ENCODE measurements at places on chromosomes 3 and 15. TPM values are rescaled to one million over a fixed set of nuclear protein-coding genes. Genes with fewer than 3 reads are reported as not detected.

DNA sequence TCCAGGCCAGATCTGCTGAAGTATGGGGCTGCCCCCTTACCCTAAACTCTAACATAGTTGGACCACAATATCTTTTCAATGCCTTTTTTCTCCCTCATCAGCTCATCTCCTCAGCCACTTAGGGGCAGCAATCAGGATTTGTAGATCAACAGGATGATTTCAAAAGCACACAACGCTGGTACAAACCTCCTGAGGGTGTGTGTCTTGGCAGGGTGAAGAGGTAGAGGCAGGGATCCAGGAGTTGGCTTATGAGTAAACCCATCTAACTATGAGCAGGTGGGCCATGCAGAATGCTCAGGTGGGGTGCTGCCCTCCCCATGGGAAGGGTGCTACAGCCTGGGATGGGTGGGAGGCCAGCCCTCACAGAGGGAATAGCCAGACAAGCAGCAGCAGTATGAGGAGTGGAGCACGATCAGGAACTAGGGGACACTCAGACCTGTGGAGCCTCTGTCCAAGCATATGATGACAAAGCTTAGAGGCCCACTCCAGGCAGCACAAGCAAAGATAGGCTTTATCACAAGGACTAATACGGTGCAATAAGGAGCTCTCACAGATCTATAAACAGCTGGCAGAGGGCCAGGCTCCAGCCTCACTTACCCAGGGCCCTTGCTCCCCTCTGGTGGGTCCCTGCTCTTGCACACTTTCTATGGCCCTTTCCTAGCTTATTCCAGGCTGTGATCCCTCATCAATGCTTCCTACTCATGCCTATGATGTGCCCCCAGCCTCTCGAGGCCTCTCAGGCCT lies 32.2 kb downstream of the IL20RB start:
- DNase-seq: no peak

CCR3 gene
- not detected for total RNA-seq

GRCh38 chr3:103992469-103992868 lies 1374.2 kb upstream of the ALCAM start:
- no peak for DNase-seq

GRCh38 chr15:59104912-59105732 lies at the start of gene CCNB2:
TSS of gene CCNB2 (plus strand) at chr15:59105146. CDS start at chr15:59105269, 123 bp downstream.
- peak; percentile 77 for DNase-seq

DNA sequence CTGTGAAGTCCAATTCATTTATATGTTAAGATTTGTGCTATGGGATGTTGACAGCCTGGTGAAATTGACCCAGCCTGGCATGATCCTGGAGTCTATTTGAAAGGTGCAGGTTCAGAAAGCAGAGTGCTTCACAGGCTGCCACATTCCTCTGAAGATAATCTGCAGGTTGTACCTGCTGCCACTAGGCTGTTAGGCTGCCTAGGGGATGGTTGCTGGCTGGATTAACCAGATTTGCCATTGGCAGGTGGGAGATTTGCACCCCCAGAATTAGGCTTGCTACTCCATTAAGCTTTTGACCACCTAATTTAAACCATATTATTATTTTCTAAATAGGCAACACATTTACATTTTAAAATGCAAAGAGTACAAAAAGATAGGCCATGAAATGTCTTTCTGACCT lies 85.8 kb upstream of the RASGRP1 start:
- DNase-seq: no peak

DPH6 gene
- total RNA-seq: 19.0 TPM

DNA sequence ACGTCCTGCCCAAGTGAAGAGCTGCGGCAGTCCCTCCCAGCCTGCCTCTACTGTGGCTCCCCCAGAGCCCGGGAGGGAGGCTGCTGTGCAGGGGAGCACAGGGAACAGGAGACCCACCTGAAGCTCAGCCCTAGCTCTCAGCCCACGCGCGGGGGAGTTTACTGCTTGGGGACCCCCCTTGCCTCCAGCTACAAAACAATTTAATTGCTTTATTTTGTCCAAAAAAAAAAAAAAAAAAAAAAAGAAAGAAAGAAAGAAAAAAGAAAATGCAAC lies 78.1 kb downstream of the CLDN11 start:
- no peak for DNase-seq

GRCh38 chr15:99619712-99620111 lies 53.9 kb downstream of the MEF2A start:
- DNase-seq: no peak

DNA sequence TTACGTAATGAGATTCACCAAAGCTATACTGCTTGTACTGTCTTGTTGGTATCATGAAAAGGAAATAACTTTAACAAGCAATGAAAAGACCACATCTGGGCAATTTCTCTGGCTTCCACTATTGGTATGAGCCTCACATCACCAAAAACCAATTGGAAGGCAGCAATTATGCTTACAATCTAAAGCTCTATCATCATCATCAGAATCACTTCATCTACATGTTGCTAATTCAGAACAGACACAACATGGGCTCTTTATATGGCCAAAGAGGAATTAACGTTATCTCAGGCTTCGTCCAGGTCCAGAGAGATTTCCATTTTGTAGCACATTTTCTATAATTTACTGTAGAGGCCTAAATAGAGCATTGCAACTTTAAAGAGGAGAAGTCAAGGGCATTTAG lies 36.6 kb upstream of the SLCO3A1 start:
- no peak for DNase-seq

DNA sequence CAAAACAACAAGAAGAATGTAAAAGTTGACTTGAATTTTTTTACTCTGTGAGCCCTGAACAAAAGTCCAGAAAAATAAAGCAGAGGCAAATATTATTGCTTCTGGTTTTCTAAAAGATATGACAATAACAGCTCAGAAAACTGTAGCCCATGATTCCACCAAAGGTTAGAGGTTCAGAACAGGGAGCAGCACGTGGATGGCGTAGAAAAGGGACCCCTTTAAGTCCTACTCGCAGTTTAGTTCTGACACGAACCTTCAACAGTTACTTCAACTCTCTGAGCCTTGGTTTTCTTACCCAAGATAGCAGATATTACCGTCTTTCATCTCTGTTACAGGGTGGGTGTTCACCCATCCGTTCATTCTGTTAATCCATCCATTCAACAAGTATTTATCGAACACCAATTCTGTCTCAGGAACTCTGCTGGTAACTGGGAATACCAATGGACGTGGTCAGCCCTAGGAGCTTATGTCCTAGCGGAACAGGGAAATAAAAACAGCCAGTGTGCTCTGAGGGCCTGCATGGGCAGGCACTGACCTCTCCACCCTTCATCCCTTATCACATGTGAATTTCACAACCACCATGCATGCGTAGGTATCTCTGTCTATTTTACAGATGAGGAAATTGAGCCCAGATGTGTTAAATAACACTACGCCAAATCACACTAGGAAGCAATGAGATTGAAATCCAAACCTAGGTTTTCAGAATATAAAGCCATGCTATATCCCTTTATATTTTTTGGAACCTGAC lies 274.2 kb upstream of the ICE2 start:
- no peak for DNase-seq

DNA sequence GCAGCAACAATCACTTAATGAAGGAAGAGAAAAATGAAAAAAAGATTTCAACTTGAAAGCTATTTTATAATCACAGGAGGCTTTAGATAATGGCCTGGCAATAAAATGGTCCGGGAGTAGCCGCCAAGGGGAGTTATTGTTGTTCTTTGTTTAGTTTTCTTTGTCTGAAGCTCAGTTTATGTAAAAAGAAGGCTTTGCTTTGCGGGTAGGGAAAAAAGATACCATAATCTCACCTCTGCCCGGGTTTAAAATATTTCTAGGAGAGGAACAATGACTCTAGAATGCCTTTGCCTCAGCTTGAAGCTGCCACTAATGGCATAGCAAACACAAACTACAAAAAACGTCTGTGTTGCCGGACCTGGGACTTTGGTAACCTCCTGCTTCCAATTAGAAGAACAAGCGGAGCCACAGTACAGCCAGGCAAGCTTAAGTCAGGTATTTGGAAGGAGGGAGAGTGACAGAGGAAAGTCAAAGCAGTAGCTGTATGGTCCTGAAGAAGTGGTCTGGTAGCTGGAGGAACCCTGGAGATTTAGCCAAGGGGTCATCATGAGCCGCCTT lies 764.5 kb downstream of the TUSC7 start:
- DNase-seq: no peak

RBSN gene
- 62.8 TPM for total RNA-seq

- DNase-seq: no peak
These were observed 111.1 kb downstream of the TPRA1 start for GRCh38 chr3:127479449-127479848.

GRIP2 gene
- total RNA-seq: 3.1 TPM

IFT80 gene
- 8.8 TPM for total RNA-seq

DNA sequence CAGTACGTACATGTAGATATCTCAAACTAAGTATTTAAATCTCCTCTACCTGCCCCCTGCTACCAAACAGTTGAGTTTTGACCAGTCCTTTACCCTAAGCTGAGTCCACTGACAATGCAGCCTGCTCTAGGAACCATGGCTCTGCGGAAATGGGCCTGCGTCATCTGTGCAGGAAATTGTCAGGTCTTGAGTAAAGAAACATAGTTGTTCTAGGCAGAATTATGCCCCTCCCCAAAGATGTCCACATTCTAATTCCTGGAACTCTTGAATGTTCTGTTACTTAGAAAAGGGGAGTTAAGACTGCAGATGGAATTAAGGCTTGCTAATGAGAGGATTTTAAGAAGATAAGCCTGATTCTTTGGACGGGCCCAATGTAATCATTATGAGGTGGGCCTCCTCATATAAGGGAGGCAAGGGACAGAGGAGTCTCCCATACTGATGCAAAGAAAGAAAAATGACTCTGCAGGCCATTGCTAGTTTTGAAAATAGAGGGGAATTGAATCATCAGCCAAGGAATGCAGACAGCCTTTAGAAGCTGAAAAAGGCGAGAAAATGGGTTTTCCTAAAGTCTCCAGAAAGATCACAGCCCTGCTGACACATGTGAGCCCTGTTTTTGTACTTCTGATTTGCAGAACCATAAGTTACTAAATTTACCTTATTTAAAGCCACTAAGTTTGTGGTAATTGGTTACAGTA lies 5.5 kb upstream of the VGLL3 start:
- no peak for DNase-seq

GRCh38 chr15:87287156-87287555 lies 969.4 kb downstream of the NTRK3 start:
- no peak for DNase-seq

MME gene
- total RNA-seq: 2.3 TPM

DNA sequence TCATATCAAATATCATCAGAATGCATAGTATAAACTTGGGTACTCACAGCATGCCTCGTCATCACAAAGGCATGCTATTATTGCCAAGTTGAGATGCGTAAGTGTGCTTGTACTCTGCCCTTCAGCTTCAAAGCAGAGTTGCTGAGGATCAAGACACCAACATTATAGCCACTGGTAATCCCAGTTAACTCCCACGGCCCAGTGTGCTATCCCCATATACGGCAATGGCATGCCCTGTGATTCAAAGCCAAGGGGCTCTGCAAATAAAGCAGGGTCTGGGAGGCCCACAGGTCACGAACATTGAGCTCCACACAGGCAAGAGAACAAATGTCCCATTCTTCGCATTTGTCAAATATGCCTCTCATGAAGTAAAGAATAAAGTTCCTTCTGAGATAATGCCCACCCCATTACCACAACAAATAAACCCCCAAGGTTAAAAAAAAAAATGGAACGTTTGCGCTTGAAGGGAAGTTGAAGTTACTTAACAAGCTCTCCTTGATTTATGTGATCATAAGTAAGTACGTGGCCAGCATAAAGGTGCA lies 298.1 kb upstream of the NECTIN3 start:
- no peak for DNase-seq

- DNase-seq: no peak
These were observed 86.6 kb upstream of the HES1 start for GRCh38 chr3:194049394-194049793.

PLA2G4E gene
- not detected for total RNA-seq

ARRDC4 gene
- total RNA-seq: 10.2 TPM

EPHB1 gene
- 2.6 TPM for total RNA-seq

GRCh38 chr3:31613177-31613576 lies 80.5 kb downstream of the STT3B start:
- no peak for DNase-seq
